AG09319 (cell line): ENCODE measurements at places on chromosomes 12 and 14.
A peak's percentile ranks its signal among the peaks of the same experiment; 100 is the strongest.

GRCh38 chr14:26933431-26933830 is 335.6 kb upstream of the NOVA1 start:
- DNase-seq: no peak

DNA sequence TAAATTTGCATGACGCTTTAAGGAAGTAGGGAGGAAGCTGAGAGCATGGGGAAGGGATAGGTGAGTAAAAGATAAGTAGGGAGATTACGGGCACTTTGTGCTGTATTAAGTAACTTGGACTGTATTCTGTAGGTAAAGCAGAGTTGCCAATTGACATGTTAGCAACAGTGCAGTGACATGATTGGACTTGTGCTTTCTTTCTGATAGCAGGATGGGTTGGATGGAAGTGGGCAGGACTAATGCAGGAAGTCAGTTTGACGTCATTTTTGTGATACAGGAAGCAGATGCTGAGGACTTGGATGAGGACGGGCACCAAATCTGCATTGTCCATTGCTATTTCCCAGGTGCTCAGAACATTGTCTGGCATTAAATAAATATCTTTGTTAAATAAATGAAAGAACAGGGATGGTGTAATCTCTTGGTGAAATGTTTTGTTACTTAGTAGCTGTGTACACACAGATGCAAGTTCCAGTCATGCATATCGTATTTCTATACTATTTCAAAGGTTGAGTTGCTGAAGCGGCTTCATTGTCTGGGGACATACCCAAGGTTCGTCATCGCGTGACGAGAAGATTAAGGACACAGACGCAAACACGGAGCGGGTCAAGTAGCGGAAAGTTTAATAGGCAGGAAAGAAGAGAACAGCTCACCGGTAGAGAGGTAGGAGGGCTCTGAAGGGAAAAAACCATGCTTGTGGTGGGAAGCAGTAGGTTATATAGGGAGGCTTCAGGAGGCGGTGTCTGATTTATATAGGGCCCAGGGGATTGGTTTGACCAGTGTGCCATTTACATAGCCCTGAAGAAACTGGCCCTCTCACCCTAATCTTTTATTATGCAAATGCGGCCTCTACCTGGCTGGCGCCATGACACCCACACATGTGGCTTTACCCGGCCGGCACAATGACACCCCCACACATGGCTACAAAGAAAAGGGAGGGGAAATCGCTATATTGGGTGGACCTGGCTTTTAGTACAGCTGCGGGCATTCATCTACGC is 30.7 kb downstream of the GUCY2C start:
- DNase-seq: no peak

DNA sequence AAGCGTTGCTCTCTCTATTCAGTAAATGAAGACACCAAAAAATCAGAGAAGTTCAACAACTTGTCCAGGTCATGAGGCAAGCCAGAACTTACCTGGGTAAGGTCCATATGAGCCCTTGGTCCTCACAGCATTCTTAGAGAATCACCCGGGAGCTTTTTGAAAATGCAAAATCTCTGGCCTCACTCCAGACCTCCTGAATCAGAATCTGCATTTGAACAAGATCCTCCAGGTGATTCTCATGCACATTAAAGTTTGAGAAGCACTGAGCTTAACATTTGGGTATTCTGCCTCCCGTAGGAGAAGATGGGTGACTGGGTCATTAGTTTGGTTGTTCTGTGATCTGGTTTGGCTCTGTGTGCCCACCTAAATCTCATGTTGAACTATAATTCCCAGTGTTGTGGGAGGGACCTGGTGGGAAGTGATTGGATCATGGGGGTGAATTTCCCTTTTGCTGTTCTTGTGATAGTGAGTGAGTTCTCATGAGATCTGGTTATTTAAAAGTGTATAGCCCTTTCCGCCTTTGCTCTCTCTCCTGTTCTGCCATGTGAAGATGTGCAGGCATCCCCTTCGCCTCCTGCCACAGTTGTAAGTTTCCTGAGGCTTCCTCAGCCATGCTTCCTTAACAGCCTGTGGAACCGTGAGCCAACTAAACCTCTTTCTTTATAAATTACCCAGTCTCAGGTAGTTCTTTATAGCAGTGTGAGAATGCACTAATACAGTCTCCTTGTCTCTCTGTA is 221.2 kb downstream of the RAD51B start:
- no peak for DNase-seq

DNA sequence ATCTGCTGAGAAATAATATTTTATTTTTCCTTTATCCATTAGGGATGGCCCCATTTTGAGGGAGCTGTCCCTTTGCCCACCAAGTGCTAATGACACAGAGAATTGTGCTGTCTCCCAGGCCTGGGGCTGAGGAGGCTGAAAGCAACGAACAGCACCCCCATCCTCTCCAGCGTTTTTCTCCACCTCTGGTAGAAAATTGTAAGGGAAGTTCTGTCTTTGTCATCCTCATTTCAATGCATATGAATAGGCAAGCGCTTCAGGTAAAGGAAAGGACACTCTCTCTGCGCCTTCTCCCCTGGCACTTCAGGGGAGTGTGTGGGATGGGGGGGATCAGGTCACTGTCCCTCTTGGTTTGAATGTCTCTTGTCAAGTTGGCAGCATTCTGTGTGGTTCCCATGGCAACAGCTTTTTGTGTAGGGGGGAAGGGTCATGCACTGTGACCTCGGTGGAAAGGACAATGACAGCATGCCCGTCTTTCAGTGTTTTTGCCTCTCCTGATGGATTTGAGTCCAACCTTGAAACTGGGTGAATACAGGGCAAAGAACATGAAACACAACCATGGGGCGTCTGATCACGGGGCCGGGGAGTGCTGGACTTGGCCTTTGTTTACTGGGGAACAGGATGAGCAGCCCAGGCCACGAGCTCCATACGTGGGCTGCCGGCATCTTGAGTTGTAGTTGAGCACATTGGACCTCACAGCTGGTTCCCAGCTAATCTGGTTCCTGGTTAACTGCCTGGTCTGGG is 230.2 kb downstream of the VRK1 start:
- no peak for DNase-seq

DNA sequence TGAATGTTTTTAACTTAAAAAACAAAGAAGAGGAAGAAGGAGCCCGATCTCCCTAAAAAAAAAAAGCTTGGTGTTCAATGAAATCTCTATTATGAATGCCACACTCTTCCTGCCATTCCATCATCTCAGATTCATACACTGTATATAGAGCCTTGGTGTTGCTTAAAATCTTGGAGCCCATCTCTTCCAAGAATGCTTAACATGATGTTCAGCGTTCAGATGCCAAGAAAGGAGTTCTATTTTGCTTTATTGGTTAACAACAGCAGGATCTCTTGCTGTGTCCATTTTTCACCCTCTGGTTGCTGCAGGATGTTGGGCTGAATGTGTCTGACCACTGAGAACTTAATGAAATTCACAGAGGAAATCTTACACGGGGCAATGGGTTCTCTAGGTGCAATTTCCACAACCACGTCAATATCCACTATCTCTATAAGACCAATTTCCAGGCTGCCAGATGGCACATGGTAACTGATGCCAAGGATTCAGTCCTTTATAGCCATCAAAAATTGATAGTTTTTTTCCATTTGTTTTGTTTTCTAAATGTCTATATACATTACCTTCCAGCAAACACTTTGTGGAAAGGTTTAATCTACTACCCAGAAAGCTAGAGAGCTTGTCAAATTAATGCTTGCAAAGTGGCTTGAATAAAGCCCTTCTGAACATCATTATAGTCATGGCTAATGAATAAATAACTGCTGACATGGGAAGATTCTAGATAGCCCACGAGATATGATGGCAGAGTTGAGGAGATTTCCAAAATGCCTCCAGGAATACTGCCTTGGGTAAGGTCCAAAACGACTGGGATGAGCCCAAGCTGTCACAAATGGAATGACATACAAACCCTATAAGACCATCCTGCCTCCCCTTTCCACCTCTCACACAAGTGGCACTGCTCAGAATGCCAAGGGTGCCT is 26.5 kb downstream of the RERG start:
- DNase-seq: no peak

- no peak for DNase-seq
Observed at GRCh38 chr14:53714495-53715192, 242.0 kb downstream of the BMP4 start.

DNA sequence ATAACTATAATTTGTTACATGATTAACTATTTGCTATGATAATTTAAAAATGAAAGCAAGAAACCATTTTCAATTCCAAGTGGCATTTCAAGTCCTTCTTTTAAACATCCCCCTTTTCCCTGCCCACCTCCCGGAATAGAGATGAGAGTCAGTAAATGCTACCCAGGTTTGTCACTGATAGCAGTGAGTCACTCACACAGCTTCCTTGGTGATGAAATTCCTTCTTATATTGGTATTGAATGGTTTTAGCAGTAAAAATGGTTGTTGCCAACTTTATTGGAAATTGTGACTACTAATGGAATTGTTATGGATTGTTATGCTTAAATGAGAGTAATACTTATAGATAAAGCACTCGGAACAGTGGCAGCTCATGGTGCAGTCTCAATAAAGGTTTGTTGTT is 90.5 kb downstream of the PPM1A start:
- DNase-seq: no peak

GRCh38 chr12:81778719-81779118 is 19.6 kb upstream of the PPFIA2 start:
- DNase-seq: no peak

GRCh38 chr14:23881282-23881681 is 72.3 kb upstream of the DHRS4 start:
- no peak for DNase-seq

DNA sequence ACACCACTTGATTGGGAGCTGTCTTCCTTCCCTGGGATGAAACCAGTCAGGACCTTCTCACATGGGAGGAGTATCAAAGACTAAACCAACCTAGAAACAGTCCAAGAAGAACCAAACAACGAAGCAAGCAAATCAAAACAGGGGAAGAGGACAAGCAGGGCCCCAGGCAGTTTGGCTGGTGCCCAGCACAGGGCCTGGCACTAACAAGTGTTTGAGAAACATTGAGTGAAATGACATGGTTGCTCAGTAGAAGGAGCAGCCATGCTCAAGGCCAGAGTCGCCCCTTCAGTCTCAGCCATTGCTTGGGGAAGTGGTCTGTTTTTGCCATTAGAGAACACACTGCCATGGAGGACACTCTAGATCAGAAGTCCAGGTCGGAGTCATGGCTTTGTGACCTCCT is 323.1 kb downstream of the CACNA1C start:
- DNase-seq: no peak

- peak; percentile 37 for DNase-seq
Observed at GRCh38 chr12:82527165-82527780, 159.4 kb upstream of the TMTC2 start.

DNA sequence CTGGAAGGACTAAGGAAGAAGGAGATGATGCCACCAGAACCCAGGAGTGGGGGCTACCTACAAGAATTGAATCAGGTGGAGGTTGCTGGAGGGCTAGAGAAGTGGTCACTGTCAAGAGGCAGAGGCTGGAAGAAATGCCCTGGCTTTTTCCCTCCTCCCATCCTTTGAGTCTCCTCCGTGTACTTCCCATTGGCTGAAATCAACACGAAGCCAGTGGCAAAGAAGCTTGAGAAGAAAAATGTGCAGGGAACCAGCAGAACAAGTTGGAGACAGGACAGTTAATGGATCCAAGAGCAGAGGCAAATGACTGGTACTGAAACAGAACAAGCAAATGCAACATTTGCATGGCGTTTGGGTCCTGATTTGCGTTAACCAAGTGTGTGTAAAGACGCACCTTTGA is 9.1 kb upstream of the FBLN5 start:
- DNase-seq: no peak

GRCh38 chr14:100285021-100285912 is 21.0 kb downstream of the SLC25A29 start:
- no peak for DNase-seq

- DNase-seq: peak; percentile 76
Observed at GRCh38 chr12:130920723-130921381, 32.9 kb upstream of the ADGRD1 start.

DNA sequence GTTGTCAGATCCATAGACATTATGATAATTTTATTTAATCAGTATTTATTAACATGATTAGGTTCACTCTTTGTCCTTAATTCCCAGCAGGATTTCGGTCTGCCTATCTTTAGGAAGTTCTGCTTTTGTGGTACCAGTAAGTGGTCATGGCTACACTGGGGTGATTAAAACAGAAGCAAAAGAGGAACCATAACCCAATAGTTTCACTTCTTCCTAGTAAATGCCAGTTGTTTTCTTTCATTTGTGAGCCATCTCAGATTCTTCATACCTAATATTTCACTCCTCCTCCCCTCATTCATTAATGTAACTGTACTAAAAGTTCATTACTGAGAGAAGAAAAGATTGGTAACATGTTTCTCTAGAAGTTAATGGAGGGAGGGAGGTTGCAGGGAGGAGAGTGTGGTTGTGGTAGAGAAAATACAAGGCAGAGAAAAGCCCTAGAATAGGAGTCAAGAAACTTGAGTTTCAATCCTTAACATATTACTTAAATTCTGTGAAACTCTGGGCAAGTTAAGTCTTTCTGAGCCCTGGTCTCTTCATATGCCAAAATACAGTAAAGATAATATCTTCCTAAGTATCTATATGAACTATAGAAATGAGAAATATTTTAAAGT is 101.2 kb downstream of the PEBP1 start:
- no peak for DNase-seq

DNA sequence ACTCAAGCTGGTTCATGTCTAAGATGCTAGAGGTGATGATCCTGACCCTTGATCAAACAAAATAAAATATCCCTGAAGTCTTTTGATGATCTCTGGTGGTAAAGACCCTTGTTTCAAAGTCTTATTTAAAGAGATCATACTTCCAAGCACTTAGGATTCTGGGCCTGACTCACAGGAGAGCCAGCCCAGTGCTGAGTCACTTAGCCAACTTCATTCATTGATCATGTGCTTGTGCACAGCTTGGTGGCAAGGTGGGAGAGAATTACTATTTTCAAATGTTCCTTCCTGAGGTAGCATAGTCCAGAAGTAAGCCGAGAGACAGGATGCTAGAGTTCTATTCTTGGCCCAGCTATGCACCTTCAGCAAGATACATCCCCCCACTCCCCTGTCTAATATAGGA is 40.6 kb downstream of the SCN8A start:
- no peak for DNase-seq

GRCh38 chr12:79844693-79845092 is 90.2 kb downstream of the PPP1R12A start:
- peak; percentile 25 for DNase-seq

- DNase-seq: no peak
Observed at GRCh38 chr12:27208414-27208750, 35.7 kb upstream of the STK38L start.
